Fibroblast of skin of left quadriceps (primary cell): ENCODE measurements at places on chromosomes 5 and 9.
A peak's percentile ranks its signal among the peaks of the same experiment; 100 is the strongest.

- DNase-seq, result no peak
Measured at GRCh38 chr5:131281133-131281867, 17.4 kb downstream of the CDC42SE2 start.

GRCh38 chr9:35079041-35079425 lies 709 bp downstream of the FANCG start:
- DNase-seq, result no peak

GRCh38 chr5:122120957-122121356 lies 8.4 kb upstream of the ZNF474 start:
- no peak for DNase-seq

- DNase-seq, result no peak
Measured at GRCh38 chr9:34493972-34494535, 28.7 kb downstream of the ENHO start.

DNA sequence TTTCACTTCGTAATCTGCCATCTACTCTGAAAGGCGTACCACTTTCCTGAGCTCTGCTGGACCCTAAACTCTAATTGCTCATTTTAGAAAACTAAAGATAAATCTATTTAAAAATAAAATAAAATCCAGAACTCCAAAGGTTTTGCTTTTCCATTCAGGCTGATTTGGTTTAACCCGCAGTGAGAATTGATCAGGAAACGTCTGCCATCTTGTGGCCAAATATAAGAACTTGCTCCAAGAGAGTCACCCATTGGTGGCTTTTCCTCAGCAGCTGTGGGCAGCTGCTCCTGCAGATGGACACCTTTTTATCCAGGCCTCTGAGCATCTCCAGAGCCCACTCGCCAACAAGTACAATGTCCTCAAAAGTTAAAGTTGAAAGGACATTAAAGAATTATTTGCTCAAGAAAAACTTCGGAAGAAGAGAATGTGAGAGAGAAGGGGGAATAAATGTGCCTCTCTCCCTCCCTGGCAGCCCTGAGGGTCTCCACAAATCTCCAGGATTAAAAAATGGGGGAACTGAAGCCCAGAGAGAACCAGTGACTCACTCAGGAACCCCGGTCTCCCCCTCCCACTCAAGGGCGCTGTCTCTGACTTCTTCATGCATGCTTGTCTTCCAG lies 4.1 kb downstream of the SAXO1 start:
- peak; percentile 45 for DNase-seq

DNA sequence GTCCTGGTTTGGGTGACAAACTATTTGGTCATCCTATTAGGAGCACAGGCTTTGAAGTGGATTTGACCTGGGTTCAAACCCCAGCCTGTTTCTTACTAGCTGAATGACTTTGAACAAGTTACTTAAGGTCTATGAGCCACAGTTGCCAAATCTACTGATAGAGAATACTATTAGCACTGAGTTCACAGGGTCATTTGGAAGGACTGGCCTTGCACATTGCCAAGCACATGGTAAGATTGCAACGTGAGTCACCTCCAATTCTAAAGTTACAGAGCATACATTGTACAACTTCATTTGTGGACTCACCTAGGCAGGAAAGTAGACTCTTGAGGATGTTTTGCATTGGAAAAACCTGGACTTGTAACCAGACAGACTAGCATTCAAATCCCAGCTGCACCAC lies 38.9 kb downstream of the MFAP3 start:
- DNase-seq, result no peak

DNA sequence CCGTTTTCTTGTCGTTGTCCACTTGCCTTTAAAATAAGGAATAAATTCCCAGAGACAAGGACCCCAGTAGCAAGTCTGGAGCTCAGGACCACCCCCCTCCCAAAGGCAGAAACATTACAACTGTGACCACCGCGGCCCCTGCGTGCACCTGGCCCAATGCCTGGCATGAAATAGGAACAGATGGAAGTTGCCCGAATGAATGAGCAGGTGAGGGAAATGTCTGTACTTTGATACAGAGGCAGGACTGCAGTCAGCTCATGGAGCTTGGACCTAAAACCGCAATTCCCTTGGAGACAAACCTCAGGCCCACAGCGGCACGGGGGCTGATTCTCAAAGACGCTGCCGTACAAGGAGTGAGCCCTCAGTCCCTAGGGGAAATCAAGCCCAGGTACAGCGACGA lies 55.3 kb upstream of the SARDH start:
- no peak for DNase-seq

DNA sequence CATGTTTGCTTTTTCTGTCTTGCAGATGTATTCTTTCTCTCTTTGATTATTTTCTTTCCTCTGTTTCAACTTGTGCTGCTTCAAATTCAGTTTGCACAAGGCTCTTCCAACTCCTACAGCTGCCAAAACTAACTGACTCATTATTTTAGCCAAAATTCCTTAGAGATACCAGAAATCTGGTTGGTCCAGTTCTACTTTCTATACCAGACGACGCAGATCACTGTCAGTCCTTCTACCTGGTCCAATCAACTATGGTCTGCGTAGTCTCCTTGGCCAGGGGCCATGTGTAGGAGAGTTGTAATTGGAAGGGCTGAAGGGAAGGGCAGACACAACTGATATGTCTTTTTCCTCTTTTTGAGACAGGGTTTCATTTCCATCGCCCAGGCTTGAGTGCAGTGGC lies 51.9 kb upstream of the JAK2 start:
- no peak for DNase-seq

- no peak for DNase-seq
Measured at GRCh38 chr9:95753762-95754465, 121.6 kb upstream of the ERCC6L2 start.

- DNase-seq, result no peak
Measured at GRCh38 chr5:44178414-44178813, 210.8 kb downstream of the FGF10 start.

GRCh38 chr5:43619911-43620310 lies 16.9 kb downstream of the NNT start:
- no peak for DNase-seq

GRCh38 chr5:138980441-138980840 lies 105.3 kb upstream of the LRRTM2 start:
- DNase-seq, result no peak

GRCh38 chr5:146772881-146773466 lies 105.6 kb downstream of the PPP2R2B start:
- no peak for DNase-seq

- DNase-seq, result no peak
Measured at GRCh38 chr5:5145651-5146529, 5.8 kb downstream of the ADAMTS16 start.

- DNase-seq, result no peak
Measured at GRCh38 chr5:150598821-150599273, 41.6 kb upstream of the SYNPO start.

- no peak for DNase-seq
Measured at GRCh38 chr5:169906745-169907649, 73.3 kb downstream of the INSYN2B start.

DNA sequence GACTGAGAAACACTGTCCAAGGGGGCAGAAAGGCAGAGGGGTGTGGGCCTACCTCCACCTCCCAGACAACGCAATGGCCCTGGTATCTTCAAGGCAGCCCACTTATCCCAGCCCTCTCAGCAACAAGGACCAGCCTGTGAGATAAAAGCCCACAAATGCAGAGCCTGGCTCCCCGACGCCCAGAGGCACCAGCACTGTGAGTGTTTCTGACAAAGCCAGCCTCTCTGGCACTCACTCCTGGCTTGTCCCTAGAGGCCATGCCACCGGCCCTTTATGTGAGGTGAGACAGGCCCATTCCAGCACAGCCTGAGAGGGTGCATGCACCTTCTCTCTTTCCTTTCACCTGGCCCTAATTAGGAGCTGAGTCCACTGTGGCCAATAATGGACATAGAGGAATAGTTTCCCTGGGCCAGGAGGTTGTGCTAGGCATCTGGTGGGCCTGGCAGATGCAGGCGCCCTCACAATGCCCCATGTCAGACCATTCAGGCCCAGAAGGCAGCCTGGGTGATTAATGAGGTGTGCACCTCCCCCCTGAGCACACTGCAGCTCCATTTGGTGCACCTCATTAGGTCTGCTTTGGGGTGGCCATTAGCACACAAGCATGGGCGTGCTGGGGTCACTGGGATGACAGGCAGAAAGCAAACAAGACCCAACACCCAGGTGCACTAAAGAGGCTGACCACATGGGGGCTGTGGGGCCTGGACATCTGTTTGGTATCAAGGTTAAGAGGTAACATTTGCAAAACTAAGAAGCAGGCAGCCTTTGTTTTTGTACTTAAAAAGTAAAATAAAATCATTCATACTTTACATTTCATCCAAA lies 176.0 kb downstream of the MED10 start:
- DNase-seq, result no peak

DNA sequence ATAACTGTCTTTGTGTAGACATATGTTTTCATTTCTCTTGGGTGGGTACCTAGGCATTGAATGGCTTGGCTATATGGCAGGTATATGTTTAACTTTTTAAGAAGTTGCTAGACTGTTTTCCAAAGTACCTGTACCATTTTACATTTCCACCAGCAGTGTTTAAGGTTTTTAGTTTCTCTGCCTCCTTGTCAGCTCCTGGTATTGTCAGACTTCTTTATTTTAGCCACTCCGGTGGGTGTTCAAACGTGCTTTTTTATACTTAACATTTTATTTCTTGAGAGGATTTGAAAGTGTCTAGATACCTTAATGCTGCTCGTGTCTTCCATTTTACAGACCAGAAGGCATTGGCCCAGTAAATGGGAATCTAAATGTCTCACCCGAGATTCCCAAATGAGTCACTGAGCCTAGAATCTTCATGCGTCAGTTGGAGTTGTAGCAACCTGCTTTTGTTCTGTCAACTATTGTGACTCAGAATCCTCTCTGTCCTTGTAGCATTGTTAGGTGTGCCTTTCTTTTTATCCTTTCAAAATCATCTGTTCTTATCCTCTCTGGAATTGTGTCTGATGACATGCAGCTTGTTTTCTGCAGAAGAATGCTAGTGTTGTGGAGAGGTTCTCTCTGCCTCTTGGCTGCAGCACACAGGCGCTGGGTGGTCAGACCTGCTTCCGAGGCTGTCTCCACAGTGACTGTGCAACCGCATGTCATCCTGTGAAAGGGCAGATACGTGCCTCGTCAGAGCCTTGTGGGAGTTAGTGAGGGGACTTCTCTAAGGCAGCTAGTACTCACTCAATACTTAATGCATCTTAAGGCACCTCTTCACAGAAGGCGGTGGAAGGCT lies 291.8 kb downstream of the AOPEP start:
- peak; percentile 52 for DNase-seq

DNA sequence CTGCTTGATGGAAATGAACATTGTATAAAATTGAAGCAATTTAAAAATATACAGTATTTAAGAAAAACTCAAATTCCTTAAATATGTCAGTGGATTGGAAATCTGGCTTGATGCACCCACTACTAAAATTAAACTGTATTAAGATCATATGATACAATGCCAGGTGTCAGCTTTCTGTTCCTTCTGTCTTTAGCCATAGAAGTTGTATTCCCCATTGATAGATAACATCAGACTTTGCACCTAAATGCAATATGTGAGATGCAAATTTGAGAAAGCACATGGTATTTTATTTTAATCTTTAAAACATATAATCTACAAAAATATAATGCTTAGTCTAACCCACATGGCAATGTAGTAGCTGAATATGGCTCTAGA lies 697.4 kb upstream of the WWC1 start:
- no peak for DNase-seq

- no peak for DNase-seq
Measured at GRCh38 chr9:124239249-124240073, 18.3 kb upstream of the NEK6 start.

DNA sequence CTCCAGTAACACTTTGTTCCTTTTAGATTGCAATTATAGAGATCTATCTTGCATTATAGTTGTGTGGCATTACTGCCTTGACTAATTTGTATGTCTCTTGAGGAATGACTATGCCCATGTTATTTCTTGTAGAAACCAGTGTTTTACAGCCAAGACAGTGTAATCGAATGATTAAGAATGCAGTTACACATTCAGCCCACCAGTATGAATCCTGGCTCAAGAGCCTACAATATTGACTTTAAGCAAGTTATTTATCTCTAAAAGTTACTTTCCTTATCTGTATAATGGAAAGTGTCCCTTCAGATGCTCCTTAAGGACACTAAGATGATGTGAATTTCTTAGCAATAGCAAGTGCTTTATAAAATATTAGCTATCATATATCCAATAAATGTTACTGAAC lies 9.7 kb upstream of the SNX24 start:
- no peak for DNase-seq
